ENCODE measurements at places on chromosomes 4 and X.

DNA sequence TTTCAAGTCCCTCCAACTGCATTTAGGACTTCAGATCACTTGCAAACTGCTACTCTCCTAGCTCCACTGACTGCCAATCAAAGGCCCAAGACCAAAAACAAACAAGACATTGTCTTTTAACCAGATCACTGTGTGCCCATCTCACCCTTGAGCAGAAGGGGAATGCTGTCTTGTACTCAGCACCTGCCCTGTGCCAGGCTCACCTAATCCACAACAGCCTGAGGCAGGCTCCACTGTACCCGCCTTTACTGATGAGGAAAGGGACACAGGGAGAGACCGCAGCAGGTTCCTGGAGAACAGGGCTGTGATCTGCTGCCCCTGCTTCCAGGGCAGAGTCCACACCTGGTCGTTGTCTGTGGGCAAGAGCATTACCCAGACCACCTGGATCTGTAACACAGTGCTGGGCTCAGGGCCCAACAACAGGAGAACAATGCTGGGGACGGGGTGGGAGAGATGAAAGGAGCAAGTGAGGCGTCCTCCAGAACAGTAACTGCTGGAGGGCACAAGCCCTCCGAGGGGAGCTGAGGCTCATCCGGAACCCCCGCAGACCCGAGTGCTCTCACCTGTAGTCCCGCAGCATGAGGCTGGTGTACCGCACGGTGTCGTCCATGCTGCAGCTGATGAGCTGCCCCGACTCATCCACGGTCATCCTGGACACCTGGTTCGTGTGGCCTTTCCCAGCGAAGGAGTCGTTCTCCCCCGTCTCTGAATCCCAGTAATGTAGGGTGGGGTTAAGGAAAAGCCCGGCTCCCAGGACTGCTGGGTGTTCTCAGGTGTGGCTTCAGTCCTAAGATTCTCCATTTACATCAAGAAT is 33.9 kb downstream of the WDR1 start:
- DNase-seq: peak; percentile 72

DNA sequence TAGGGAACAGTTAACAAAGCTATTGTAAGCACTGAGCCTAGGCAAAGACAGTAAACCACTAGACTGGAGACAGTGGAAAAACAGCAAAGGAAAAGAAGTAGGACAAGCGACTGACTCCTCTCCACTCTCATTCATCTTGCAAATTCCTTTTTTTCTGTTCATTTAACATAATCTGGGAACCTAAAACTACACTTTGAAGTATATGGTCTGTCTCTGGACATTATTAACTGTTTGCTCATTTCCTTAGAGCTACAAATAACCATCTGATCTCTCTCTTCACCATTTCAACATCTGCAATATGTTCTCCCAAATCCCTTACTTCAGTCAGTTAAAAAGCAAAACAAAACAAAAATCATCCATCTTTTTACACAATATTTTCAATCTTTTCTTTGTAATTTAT is 642 bp downstream of the HMGN5 start:
- no peak for DNase-seq

GRCh38 chr4:158159054-158159717 is 13.6 kb downstream of the GASK1B start:
- no peak for DNase-seq

- no peak for DNase-seq
Measured at GRCh38 chrX:153560000-153560399, 38.9 kb downstream of the CCNQ start.

- no peak for DNase-seq
Measured at GRCh38 chr4:170853422-170854021, 763.8 kb upstream of the AADAT start.

GRCh38 chr4:26916195-26916594 is 55.6 kb downstream of the STIM2 start:
- no peak for DNase-seq

GRCh38 chr4:109156356-109156755 is 146.1 kb downstream of the COL25A1 start:
- no peak for DNase-seq

DNA sequence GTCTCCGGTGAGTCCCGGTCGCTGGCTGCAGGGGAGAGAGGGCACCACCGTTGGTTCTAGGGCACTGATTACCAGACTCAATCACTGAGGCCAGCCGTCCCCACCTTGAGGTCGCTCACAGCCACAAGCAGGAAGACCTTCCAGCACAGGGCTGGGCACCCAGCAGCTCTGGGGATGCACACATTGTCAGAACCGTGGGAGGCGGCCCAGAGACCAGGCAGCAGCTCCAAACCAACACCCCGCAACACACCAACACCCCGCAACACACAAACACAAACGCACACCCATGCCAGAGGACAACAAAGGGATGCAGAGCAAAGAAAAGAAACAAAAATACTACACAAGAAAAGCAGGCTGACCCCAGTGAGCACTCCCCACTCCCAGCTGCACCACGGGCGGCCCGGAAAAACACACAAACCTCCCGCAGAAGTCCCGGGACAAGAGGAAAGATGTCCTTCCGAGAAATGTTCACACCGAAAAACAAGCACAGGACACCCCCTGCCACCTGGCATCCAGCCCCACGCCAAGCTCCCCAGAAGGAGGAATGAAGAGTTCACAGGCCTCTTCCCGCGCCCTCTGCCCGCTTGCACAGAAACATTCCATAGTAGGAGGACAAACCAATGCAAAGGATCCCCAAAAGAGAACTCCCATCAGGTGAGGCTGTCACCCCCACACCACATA is 3.2 kb downstream of the HMX1 start:
- no peak for DNase-seq

DNA sequence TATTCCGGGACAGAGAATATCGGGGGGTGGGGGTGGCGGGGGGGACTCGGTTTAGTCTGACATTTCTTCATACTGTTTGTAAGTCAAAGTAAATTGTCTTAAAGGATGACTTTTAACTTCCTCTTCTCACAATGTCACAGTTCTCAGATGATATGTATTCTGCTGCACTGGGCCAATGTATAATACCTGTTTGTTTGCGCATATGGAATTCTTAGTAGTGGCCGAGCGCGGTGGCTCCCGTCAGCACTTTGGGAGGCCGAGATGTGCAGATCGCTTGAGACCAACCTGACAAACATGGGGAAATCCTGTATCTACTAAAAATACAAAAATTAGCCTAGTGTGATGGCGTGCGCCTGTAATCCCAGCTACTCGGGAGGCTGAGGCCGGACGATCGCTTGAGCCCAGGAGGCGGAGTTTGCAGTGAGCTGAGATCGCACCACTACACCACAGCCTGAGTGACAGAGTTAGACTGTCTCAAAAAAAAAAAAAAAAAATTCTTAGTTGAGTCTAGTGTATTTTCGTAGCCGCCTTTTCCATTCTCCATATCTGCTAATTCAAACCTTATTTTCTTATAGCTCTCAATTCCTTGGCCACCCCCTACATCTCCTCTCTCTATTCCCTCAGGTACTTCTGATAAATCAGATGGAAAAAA is 851 bp downstream of the POLR2B start:
- no peak for DNase-seq

DNA sequence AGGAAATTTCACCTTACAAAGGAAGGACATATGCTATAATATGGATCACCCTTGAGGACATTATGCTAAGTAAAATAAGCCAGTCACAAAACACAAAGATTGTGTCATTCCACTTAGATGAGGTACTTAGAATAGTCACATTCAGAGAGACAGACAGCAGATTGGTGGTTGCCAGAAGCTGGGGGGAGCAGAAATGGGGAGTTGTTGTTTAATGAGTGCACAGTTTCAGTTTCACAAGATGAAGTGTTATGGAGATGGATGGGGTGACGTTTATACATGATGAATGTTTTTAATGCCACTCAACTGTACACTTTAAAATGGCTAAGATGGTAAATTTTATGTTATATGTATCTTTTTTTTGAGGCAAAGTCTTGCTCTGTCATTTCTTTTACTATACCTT is 14.8 kb upstream of the SPON2 start:
- no peak for DNase-seq

GRCh38 chr4:1991596-1992434 is 17.0 kb downstream of the NELFA start:
- no peak for DNase-seq

GRCh38 chr4:8655411-8656184 is 63.0 kb downstream of the CPZ start:
- no peak for DNase-seq

DNA sequence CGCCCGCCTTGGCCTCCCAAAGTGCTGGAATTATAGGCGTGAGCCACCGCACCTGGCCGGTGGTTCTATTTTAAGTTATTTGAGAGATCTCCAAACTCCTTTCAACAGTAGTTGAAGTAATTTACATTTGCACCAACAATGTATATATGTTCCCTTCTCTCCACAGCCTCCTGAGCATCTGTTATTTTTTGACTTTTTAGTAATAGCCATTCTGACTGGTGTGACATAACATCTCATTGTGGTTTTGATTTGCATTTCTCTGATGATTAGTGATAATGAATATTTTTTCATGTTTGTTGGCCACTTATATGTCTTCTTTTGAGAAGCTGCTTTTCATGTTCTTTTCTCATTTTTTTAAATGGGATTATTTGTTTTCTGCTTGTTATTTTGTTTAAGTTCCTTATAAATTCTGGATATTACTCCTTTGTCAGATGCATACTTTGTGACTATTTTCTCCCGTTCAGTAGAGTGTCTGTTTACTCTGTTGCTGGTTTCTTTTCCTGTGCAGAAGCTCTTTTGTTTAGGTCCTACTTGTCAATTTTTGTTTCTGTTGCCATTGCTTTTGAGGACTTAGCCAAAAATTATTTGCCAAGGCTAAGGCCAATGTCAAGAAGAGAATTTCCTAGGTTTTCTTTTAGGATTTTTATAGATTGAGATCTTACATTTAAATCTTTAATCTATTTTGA is 213.2 kb downstream of the ARHGAP24 start:
- no peak for DNase-seq

GRCh38 chr4:159010563-159011260 is 92.2 kb upstream of the RAPGEF2 start:
- peak; percentile 76 for DNase-seq

GRCh38 chrX:65587616-65588526 is 53.3 kb upstream of the LAS1L start:
- DNase-seq: peak; percentile 85

DNA sequence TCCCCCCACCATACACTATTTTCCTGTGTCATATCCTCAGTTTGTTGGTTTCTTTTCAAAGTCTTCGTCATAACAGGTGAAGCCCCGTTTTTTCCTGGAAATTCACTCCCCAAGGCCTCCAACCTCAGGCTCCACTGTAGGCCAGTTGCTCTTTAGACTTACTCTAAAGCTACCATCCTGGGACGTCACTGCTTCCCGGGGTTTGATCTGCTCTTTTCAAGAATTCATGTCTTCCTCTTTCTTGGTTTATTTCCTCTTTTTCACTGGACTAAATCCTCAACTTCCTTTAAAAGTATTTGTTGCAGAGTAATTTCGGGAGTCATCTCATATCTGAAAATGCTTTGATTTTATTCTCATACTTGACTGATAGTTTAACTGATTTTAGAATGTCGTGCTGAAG is 6.5 kb upstream of the SERTM2 start:
- no peak for DNase-seq

DNA sequence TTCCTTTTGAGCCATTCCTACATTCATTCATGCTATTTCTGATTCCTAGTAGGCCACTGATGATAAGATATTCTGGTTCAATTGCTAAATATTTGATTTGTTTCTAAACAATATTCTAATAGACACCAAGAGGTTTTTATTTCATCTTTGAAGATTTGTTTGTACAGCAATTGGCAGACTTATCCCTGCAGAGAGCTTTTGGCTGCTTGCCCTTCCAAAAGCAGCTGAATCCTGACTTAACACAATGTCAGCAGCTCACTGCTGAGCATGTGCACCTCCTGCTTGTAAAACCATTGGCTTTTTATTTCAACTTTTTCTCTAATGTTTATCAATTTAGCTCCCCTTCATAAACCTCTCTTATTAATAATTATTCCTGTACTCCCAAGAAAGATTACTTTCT is 45.3 kb downstream of the MMRN1 start:
- no peak for DNase-seq

DNA sequence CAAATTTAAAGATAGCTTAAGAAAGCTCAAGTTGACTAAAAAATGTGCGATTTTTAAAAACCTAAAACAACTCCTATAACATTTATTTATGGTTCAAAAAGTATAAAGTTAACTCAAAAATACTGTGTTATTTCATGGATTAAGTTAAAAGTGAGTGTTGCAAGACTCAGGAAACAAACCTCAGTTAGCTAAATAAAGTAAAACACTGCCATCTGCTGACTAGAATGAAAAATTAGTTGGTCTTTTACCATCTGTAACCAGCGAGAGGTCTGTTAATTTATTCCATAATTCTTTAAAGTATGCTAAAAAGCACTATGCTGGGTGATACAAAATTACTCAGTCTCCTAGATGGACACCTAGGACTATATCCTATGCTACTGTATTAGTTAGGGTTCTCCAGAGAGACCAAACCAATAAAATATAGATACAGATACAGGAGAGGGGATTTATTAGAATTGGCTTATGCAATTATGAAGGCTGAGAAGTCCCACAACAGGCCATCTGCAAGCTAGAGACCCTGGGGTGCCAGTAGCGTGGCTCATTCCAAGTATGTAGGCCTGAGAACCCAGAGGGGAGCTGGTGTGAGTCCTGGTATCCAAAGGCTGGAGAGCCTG is 4.9 kb upstream of the WDFY3 start:
- no peak for DNase-seq

GRCh38 chr4:77619408-77619807 is 13.8 kb downstream of the CXCL13 start:
- DNase-seq: no peak

- no peak for DNase-seq
Measured at GRCh38 chr4:138406876-138407275, 164.7 kb upstream of the SLC7A11 start.

DNA sequence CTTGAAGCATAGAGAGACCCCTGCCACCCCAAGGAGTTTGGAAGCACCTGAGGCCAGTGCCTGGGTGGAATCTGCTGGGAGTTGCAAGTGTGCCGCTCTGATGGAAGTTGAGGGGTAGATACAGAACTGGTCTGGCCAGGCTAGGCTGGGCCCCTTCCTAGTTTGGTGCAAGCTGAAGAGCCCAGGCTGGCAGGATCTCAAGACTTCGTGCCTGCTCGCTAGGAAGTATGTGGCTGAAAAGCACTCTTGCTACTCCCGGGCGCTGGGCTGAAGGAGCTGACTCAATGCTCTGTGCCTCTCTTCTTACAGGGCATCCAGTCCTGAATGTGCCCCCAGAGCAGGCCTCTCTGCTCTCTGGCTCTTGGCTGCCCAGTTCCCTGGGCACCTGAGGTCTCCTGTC is 51.7 kb upstream of the PJA1 start:
- peak; percentile 50 for DNase-seq

DNA sequence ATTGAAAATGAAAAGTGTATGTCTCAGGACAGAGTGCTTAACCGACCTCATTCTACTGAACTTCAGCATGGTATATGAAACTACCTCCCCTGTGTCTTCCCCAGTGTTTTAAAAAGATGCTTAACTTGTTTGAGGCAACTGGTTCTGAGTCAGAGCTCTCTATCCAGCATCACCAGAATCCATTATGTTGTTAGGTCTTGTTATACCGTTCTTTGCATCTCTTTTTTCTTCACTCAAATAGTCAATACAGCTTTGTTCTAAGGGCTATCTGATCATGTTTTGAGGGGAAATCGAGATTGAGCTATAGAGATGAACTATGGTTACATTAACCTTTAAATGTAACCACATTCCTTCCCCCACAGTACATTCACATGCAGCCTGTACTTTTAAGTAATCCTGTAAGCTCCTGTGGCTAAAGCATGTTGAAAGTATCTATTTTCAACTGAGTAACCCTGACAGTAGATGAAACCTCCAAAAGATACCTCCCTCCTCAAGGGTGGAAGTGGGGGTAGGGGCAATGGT is 514.4 kb downstream of the RPA4 start:
- DNase-seq: no peak
